ENCODE measurements at places on chromosomes 12 and 14.

GRCh38 chr12:56257491-56258067, 605 bp downstream of the ANKRD52 start:
- DNase-seq: no peak

GRCh38 chr14:102580550-102581110, 11.8 kb upstream of the RCOR1 start:
- DNase-seq: no peak

DNA sequence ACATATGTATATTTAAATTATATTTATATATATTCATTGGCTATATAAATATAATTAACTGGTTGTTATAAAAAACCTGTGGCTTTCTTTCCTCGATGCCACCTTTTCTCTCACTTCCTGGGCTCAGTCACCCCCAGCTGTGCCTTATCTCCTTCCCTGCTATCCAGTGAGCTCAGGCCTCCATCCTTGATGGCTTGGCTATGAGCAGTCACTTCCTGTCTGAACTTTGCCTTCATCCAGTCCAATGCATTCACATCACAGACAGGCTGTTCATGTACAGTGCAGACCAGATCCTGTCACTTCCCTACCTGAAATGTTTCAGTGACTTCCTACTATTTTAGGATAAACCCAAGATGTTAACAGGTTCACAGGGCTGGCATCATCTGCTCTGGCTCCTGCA, 115.3 kb upstream of the PRB2 start:
- DNase-seq: no peak

- no peak for DNase-seq
These were observed 136.3 kb downstream of the DIO2 start for GRCh38 chr14:80074900-80075574.

- no peak for DNase-seq
These were observed 61.1 kb downstream of the COCH start for GRCh38 chr14:30935445-30935844.

- no peak for DNase-seq
These were observed 172.2 kb downstream of the NAV3 start for GRCh38 chr12:78002878-78003277.

DNA sequence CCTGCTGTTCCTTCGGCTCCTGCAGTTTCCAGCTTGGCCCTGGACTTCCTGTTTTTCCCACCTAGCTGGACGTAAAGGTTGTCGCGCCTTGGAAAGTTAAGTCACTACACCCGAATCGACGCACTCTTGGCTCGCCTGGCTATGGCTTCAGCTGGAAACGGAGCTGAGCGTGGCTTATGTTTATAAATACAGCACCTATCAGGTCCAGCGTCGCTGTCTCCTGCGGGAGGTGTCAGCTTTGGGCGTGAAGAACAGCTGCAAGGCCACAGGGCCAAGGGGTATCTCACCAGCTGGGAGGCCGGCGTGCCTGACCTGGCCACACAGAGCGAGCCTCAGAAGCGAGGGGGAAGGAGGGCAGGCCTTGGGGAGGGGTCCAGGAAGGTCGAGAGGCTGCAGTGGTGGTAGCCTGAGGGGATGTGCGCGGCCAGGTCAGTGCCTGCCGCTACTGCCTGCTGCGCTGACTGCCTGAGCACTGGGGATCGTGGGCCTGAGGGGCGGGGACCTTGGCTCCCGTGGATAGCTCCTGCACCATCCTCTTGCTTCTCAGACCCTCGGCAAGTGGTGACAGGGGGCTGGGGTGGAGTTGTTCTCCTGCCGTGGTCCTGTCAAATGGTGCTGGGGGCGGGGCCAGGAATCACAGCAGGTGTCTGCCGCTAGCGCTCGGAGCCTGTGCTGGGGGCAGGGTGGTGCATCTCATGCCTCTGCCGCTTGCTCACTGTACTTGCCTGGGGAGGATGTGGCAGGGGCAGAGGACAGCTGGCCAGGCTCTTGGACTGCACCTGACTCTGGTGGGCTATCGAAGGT, 12.5 kb downstream of the PACS2 start:
- DNase-seq: no peak

GRCh38 chr14:64591809-64592208, 42.0 kb downstream of the PPP1R36 start:
- no peak for DNase-seq

DNA sequence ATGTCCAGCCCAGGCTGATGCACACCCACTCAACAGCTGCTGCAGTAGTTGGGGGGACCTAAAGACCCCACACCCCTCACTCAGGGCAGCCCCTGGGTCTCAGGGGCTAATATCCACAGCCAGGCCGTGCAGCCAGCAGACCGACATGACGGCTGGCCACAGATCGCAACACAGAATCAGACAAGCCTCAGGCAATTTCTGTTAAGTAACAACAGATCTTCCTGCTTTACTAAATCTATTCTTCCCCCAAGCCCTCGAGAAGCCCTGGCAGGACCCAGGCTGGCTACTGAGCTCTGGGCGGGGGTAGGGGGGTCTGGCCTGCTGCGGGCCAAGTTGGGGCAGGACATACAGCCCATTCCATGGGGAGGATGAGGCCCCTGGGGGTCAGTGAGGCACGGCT, 28.0 kb upstream of the NUDT14 start:
- no peak for DNase-seq

GRCh38 chr14:78974691-78975090, 804.5 kb downstream of the NRXN3 start:
- DNase-seq: no peak

- DNase-seq: no peak
These were observed 56.6 kb downstream of the PAX9 start for GRCh38 chr14:36718216-36718615.

GRCh38 chr14:96945721-96946120, 148.5 kb downstream of the VRK1 start:
- DNase-seq: no peak

DNA sequence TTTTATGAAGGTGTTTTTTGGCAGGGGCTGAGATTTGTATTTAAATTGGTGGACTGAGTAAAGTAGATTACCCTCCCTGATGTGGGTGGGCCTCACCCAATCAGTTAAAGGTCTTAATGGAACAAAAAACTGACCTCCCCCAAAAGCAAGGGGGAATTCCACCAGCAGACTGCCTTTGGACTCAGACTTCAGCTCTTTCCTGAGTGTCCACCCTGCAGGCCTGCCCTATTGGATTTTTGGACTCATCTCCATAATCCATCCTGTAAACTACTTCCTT, 228.4 kb upstream of the CAND1 start:
- no peak for DNase-seq

DNA sequence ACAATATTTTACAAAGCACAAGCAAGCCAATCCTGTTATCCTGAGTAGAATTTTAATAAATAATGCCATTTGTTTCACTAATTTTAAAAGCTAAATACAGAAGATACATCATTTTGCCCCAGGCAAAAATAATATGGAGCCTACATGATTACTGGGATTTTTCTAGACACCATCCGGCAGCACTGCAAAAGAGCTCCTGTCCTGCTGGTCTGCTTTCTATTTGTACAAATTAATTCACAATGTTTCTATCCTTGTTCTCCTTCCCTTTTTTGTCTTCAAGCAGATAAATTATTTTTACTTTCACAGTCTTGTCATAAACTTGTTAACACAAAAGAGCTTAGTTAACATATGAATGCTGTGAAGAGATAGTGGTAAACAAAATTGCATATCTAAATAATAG, 4.6 kb downstream of the SIX1 start:
- DNase-seq: no peak

DNA sequence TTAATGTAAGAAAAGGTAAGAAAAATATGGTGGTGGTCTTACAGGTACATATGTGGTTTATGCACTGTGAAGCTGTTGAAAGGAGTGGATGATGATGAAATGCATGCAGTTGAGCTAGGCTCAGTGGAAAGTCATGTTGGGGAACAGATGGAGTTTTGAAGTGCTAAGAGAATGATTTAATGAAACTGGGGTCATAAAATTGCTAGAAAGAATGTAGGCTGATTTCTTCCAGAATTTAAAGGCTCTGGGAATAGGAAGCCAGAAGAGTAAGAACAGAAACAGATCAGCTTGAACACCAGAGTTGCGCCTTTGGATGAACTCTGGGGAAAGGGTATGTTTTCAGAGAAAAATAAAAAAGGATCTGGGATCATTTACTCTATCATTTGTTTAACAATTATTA, 146.5 kb downstream of the MON2 start:
- no peak for DNase-seq

GRCh38 chr12:44716711-44717110, 159.4 kb downstream of the NELL2 start:
- DNase-seq: no peak

- no peak for DNase-seq
These were observed 2.0 kb downstream of the ASPG start for GRCh38 chr14:104087505-104087904.

DNA sequence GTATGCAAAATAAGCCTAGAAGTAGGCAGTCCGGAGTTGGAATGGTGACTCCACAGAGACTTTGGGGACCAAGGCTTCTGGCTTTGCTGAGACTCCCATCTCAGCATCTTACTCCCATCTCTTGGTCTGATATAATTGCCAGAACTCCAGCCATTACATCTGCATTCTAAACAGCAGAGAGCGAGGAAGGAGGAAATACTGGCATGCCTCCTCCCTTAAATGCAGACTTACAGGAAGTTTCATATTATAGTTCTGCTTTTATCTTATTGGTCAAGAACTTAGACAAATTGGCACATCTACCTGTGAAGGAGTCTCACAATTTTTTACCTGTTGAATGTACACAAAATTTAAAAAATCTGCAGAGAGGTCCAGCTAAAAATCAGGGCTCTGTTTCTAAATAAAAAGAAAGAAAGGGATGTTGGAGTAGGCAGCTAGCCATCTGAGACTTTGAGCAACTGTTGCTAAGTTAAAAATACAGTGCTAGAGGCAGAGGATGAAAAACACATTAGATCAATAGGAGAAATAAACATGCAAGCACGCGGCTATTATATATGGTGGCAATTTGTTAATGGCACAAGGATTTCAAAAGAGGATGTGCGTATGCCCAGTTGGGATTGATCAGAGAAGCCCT, 209.9 kb upstream of the HMGA2 start:
- no peak for DNase-seq

DNA sequence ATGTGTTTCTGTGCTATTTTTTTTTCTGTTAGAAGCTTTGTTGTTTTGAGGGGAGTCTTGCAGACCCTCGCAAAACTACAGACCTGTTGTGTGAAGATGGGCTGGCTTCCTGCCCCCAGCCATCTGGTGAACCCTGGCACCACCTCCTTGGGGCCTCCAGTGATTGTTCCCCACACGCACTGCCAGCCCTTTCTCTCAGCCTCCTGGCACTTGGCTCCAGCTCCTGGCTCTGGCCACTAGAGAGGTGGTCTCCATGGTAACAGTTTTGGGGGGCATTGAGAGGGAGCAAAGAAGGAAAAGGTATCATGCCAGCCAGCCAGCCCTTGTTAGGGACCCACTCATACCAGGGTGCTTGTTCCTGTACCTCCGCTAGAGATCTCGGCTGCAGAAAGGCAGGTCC, 176.4 kb upstream of the RPH3A start:
- no peak for DNase-seq

- DNase-seq: no peak
These were observed 54.9 kb downstream of the TMEM132D start for GRCh38 chr12:129848876-129849275.

GRCh38 chr12:124601706-124602105, 34.3 kb upstream of the NCOR2 start:
- DNase-seq: no peak

DNA sequence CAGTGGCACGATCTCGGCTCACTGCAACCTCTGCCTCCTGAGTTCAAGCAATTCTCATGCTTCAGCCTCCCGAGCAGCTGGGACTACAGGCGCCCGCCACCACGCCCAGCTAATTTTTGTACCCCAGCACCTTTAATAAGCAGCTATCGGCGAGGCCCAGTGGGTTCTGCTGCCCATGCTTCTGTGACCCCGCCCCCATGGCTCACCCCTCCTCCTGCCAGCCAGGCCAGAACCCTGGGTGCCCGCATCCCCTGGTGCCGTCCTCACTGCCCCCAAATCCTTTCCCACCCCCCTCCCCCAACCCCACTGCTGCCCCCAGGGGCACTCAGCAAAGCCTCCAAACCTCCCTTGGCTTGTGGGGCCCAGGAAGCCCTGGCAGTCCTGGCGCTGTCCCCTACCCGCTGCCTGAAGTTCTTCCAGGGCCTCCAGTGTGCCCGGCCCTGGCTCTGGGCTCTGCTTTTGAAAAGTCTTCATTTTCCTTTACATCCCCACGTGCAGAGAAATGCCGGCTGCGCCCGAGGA, 14.5 kb downstream of the BAG5 start:
- no peak for DNase-seq

- DNase-seq: no peak
These were observed 86.3 kb downstream of the SLC15A4 start for GRCh38 chr12:128737292-128737966.

- no peak for DNase-seq
These were observed 11.8 kb downstream of the A2ML1 start for GRCh38 chr12:8834230-8834629.

DNA sequence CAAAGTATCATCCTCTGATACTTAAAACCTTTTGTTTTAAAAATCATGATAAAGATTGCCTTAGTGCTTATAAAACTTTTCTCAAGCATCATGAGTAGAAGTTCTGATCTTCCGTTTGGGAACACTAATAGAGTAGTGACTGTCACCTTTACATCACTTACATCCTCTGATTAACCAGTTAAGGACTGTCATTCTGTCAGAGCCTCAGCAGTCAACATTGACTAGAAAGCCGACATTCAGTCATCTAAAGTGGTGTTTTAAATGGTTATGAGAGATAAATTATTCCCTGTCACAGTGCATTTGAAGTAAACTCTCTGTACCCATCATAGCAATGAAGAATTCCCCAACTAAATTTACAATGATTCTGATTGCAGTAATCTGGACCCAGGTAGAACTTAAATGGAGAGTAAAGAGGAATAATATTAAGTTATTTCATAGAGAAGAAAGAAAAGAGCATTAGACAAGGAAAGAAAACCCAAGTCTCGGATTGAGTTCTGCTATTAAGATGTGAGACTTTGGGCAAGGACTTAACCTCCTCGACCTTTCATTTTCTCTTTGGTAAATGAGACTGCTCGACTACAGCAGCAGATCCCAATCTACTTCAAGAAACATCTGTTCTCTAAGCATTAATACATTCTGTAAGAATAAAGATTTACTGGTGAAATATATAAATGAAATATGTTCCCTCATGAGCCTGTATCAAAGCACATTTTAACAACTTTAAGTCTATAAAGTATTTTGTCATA, 563.9 kb upstream of the LMO3 start:
- DNase-seq: no peak

- DNase-seq: no peak
These were observed 2.6 kb upstream of the DNAAF2 start for GRCh38 chr14:49637534-49638078.

DNA sequence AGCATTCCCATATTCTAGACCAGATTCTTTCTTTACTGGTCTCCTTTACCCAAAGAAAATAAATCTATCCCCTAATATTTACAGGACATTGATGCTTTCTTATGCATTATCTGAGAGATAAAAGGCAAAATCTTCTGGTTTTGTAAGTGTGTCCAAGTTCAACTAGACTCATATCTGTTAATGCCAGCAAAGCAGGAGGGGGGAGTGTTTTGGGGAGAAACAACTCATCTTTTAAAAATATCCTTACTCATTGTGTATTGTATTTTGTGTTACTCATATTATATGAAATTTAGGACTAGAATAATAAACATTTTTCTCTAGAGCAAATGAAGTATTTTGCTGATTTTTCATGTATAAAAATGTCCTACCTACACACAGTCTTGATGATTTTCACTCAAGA, 54.8 kb downstream of the SAMD4A start:
- DNase-seq: no peak

Measured in CD4-positive, alpha-beta T cell treated with Interleukin-6 at 100 ng/mL for 8 hours (primary cell).